ENCODE measurements at places on chromosomes 16 and 17.

GRCh38 chr17:333626-334396 is 18.8 kb downstream of the RPH3AL start:
- ATAC-seq = no peak

GRCh38 chr17:46821482-46822387 is 3.2 kb upstream of the WNT3 start:
- ATAC-seq = no peak

GRCh38 chr16:9481747-9482730 is 390.6 kb downstream of the HAPSTR1 start:
- ATAC-seq = no peak

DNA sequence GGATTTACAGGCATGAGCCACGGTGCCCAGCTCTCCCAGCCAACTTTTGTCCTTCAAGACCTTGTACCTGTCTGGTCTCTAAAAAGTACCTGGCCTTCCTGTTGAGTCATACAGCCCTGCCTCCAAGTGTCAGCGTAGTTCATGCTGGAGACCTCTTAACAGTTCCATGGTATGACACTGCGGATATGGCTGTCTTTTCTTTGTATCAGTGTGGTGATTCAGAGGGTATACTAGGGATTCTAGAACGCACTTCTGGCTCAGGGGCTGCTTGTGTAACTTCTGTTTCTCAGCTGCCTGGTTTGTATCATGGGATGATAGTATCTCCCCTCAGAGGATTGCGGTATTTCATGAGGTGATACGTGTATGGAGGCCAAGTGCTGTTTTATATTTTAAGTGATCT is 2.0 kb upstream of the TMEM11 start:
- no peak for ATAC-seq

GRCh38 chr16:87802670-87803069 is 36.9 kb upstream of the KLHDC4 start:
- ATAC-seq = peak; percentile 1

DNA sequence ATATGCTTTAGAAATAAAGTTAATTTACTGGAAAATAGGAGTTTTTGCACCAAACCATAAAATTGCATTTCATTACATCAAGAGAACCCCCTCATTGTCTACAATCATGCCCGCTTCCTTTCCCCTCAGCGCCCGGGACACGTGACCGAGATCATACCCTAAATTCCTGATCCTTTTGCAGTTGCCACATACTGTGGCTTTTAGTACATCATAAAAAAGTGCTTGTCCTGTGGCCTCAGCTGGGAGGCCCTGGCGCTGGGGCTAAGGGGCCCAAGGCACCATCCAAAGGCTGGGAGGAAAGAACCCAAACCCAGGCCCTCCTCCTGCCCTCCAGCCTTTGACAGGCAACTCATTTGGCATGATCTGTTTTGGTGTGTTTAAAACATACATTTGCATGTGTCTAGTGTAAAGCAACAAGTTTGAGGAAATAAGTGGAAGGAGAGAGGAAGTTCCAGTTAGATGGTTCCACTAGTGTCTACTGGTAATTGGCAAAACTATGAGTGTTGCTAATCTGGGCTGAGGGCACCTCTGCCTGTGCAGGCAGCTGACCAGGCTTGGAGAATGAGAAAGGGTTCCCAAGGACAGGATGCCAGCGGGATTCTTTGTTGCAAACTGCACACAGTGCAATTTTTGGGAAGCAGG is 6.0 kb downstream of the CDK5R1 start:
- ATAC-seq = no peak

GRCh38 chr17:20214794-20215193 is 205.6 kb downstream of the SPECC1 start:
- no peak for ATAC-seq

- ATAC-seq = no peak
Observed at GRCh38 chr17:21451975-21452374, 75.8 kb downstream of the KCNJ12 start.

GRCh38 chr17:49592263-49592662 is 16.6 kb downstream of the NXPH3 start:
- no peak for ATAC-seq

DNA sequence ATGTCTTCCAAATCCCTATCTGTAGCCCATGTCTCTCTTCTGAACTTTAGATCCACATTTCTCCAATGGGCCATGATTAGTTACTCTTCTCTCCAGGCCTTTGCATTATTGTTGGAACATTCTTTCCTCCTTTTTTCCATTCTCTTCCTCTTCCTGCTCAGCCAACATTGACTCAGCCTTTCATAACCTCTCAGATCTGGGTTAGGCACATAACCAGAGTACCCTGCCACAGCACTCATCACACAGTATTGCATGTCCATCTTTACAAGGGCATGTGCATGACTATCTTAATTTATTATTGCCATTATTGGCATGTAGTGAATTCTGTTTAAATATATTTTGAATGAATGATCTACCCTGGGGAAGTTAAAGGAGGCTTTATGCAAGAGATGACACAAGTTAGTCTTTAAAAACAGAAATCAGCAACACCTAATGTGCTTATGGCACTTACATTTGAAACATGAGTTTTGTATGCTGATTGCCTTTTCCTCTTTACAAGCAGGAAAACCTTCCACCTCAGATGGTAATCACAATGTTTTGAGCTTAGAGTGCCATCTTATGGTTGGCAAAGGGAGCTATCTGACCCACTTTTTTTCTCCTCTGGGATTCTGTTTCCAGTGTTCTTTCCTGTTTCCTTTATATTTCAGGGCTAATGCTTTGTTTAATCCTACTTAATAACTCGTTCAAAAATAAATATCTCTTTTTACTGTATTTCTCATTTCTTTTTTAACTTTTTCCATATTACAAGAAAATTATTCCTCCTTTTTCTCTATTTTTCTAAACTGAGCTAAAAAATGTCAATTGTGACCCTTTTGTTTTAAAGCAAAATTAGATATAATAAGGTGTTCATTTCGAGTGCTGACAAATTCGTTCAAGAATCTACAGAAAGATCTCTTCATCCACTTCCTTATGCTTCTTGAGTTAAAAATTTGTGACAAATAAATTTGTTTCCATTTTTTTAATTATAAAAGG is 151.0 kb upstream of the RBL2 start:
- ATAC-seq = no peak

DNA sequence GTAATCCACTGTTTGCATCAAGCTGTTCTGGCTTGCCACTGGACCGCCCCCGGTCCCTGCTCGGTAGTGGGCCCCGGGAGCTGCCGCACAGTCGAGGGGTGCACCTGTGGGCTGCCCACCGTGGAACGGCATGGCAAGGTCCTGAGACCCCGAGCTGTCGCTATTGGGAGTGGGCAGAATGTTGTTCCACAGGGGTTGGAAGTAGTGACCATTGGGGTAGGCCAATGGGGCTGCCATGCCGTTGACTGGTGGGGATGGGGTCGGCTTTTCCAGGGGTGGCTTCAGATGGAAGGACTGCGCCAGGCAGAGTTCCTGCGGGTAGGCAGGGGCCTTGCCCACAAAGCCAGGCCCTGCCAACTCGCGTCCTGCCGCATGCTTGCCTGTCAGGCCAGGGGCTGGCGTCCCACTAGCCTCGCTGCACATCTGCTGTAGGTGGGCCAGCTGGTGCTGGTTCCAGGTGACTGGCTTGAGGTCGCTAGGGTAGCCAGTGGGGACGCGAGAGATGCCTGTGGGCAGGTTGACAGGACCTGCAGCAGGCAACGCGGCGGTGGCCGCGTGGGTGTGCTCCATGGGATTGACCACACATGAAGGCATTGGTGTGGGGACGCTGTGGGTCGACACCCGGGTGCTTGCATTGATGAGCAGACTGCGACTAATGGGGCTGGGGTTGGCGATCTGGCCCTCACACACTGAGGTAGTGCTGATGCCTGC is 14.8 kb downstream of the TRAF4 start:
- ATAC-seq = no peak

GRCh38 chr17:3925684-3926485 is 9.6 kb upstream of the P2RX1 start:
- no peak for ATAC-seq

DNA sequence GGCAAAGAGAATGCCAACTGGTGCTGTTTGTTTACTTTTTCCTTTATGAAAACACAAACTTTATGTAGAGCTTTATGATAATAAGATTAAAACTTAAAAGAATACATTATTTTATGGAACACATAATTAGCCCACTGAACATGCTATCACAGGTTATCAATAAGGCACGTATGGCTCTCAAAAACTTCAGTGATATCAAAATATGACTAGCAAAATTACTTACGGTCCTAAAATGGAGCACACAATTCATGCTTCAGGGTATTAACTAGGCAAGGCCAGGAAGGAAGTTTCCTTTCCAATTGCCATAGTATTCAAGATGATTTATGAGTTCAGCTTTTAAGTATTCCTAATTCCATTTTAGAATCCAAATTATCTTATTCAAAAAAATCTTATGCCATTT is 3.6 kb downstream of the RNF43 start:
- no peak for ATAC-seq

GRCh38 chr17:75191584-75191983 is 8.8 kb upstream of the SUMO2 start:
- no peak for ATAC-seq

GRCh38 chr17:69588827-69589239 is 174.3 kb downstream of the MAP2K6 start:
- ATAC-seq = no peak

DNA sequence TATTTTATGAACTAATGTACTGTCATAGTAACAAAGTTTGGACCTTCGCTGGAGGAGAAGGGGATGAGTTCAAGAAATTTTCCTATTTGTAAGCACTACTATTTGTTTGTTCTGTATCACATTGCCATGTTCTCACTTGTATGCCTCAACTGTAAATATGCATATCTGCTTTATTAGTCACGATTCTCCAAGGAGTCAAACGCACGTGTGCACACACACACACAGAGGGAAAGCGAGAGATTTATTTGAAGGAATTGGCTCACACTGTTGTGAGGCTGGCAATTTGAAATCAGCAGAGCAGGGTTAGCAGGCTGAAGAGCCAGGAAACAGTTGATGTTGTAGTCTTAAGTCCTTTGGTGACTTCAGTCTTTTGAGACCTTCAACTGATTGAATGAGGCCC is 24.9 kb upstream of the MYH2 start:
- no peak for ATAC-seq

- peak; percentile 70 for ATAC-seq
Observed at GRCh38 chr16:89167425-89167941, 4.1 kb upstream of the CDH15 start.

DNA sequence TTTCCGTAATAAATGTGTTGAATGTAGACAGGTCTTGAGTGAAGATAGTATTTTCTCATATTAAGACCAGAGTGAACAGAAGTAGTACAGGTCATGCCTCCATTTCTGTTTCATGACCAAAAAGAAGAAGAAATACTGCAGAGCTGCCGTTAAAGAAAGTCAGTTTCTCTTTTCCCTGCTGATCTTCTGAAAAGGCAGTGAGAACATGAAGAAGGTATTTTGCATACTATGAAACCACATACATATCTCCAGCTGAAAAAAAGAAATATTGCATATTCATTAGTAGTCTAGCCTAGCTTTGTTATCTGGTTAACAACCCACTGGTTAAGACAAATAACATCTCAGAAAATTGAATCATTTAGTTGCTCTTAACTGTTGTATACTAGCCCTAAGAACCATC is 138.4 kb downstream of the PHKB start:
- ATAC-seq = no peak

- ATAC-seq = no peak
Observed at GRCh38 chr17:81481073-81481799, 31.4 kb downstream of the ACTG1 start.
